NCI-H1417 treated with DMSO at 0.1 percent for 48 hours (cell line): ENCODE measurements at places on chromosomes 13 and 19.

GRCh38 chr19:35619290-35619923 lies 6.9 kb downstream of the HAUS5 start:
- DNase-seq: no peak

GRCh38 chr13:66237411-66238062 lies 992.6 kb downstream of the PCDH9 start:
- no peak for DNase-seq

- DNase-seq: no peak
Measured at GRCh38 chr19:33047422-33047821, 17.3 kb downstream of the RHPN2 start.

- no peak for DNase-seq
Measured at GRCh38 chr13:50323440-50324065, 308.3 kb downstream of the KCNRG start.
